Cardiac muscle cell (in vitro differentiated cells and primary cell): ENCODE measurements at places on chromosomes 2 and 18. TPM values are rescaled to one million over a fixed set of nuclear protein-coding genes. Genes with fewer than 3 reads are reported as not detected.
A peak's percentile ranks its signal among the peaks of the same experiment; 100 is the strongest.

GRCh38 chr2:890791-891190 is 59.9 kb upstream of the SNTG2 start:
- H3K4me1 ChIP-seq = no peaks in the 10 kb centered on the region
- no peaks in the 10 kb centered on the region for H3K36me3 ChIP-seq
- H3K27me3 ChIP-seq = peaks cover 40% of the 10 kb centered on the region
- DNase-seq = no peak
- H3K27ac ChIP-seq = no peak overlapping the region
- no peak overlapping the region for H3K4me3 ChIP-seq

GRCh38 chr18:57146956-57147636 is at the start of gene BOD1L2:
Gene BOD1L2, plus strand, starts transcription at chr18:57147087. Its CDS starts 226 bp downstream, at chr18:57147313.
- H3K4me1 ChIP-seq = peaks cover 7% of the 10 kb centered on the region
- no peaks in the 10 kb centered on the region for H3K36me3 ChIP-seq
- H3K27me3 ChIP-seq = no peaks in the 10 kb centered on the region
- H3K4me3 ChIP-seq = no peak within 1 kb of the TSS

GRCh38 chr2:54899576-54900200 is 150.6 kb downstream of the RTN4 start:
- no peaks in the 10 kb centered on the region for H3K4me1 ChIP-seq
- H3K27ac ChIP-seq = no peak overlapping the region
- no peak overlapping the region for H3K4me3 ChIP-seq
- DNase-seq = peak; percentile 59
- H3K36me3 ChIP-seq = no peaks in the 10 kb centered on the region

DNA sequence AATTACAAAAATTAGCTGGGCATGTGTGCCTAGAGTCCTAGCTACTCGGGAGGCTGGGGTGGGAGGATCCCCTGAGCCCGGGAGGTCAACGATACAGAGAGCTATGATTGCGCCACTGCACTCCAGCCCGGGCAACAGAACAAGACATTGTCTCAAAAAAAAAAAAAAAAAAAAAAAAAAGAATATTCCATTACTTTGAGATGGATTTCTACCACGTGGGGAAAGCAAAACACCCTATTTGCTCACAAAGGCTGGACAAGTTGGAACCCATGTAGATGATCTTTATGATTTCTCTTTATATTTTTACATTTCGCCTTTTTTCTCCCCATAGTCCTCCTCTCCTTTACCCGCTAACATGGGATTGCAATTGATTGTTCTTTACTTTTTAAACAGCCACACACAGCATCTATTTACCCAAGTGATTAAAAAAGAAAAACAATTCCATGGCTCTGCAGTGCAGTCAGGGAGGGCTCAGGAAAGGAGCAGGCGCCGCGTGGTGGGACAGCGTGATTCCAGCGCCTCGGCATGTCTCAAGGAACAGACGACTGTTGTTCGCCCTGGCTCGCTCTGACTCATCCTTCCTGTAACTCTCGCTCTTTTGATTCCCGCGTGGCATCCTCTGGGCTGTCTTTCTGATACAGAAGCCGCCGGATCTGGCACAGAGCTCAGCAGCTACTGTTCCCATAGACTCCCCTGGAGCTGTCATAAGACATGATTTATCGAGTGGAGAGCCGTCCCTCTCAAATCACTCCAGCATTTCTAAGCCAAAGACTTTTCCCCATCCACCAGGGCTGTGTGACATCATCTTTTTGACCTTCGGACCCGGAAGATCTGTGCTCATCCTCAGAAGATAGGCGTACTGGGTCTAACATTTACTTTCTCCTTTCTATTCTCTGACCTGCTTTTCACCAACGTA is 230.4 kb upstream of the AGAP1 start:
- H3K27ac ChIP-seq = no peak overlapping the region
- no peak overlapping the region for H3K4me3 ChIP-seq
- DNase-seq = no peak
- H3K36me3 ChIP-seq = no peaks in the 10 kb centered on the region

DNA sequence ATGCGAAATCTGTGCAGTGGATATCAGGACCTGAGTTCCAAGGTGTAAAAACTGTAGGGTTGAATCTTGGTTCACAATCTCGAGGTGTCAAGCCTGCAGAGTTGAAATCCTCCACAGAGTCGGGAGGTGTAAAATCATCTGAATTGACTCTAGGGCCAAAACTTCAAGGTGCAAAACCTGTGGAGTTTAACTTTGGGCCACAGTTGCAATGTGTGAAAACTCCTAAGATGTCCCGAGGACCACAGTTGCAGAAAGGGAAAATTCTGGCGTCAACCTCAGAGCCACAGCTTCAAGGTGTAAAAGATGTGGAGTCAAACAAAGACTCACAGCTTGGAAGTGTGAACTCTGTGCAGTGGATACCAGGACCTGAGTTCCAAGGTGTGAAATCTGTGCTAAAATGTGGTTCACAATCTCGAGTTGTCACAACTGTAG is 9.8 kb upstream of the ZNF512 start:
- no peaks in the 10 kb centered on the region for H3K27me3 ChIP-seq
- H3K27ac ChIP-seq = no peak overlapping the region
- no peak for DNase-seq
- H3K4me3 ChIP-seq = no peak overlapping the region

- peak; percentile 68 for DNase-seq
- peak overlapping the region; percentile 13 for H3K27ac ChIP-seq
- H3K4me3 ChIP-seq = no peak overlapping the region
- H3K36me3 ChIP-seq = peaks cover 35% of the 10 kb centered on the region
These were observed 22.4 kb downstream of the GAREM2 start for GRCh38 chr2:26195040-26195984.

GRCh38 chr2:84833481-84834150 is 47.3 kb downstream of the TRABD2A start:
- no peaks in the 10 kb centered on the region for H3K36me3 ChIP-seq
- DNase-seq = no peak
- H3K27ac ChIP-seq = no peak overlapping the region
- H3K4me3 ChIP-seq = no peak overlapping the region

- no peak for DNase-seq
- no peak overlapping the region for H3K4me3 ChIP-seq
- no peaks in the 10 kb centered on the region for H3K36me3 ChIP-seq
- H3K27ac ChIP-seq = no peak overlapping the region
- no peaks in the 10 kb centered on the region for H3K4me1 ChIP-seq
- no peaks in the 10 kb centered on the region for H3K27me3 ChIP-seq
These were observed 602.9 kb downstream of the NYAP2 start for GRCh38 chr2:226002438-226002837.

GRCh38 chr2:98705333-98705617 is 25.7 kb downstream of the MGAT4A start:
- peaks cover 22% of the 10 kb centered on the region for H3K4me1 ChIP-seq
- H3K27me3 ChIP-seq = no peaks in the 10 kb centered on the region
- H3K4me3 ChIP-seq = no peak overlapping the region
- H3K27ac ChIP-seq = no peak overlapping the region

GRCh38 chr18:13473751-13474150 is 252.6 kb downstream of the FAM210A start:
- no peak overlapping the region for H3K27ac ChIP-seq
- H3K4me1 ChIP-seq = no peaks in the 10 kb centered on the region
- no peaks in the 10 kb centered on the region for H3K36me3 ChIP-seq
- H3K27me3 ChIP-seq = no peaks in the 10 kb centered on the region

DNA sequence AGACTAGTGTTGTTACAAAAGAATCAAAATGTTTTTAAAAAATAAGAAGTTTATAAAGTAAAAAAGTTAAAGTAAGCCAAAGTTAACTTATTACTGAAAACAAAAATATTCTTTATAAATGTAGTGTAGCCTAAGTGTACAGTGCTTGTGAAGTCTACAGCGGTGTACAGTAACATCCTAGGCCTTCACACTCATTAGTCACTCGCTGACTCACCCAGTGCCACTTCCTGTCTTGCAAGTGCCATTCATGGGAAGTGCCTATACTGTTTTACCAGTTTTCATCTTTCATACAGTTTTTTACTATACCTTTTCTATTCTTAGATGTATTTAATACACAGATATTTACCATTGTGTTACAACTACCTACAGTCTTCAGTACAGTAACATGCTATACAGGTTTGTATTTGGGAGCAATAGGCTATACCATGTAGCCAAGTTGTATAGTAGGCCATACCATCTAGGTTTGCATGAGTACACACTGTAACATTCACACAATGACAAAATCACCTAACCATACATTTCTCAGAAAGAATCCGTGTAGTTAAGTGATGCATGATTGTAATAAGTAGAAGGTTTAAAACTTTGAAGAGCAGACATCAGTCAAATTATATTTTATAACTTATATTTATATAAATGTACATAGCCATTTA is 13.4 kb downstream of the SERPINB7 start:
- H3K4me3 ChIP-seq = no peak overlapping the region
- DNase-seq = no peak
- no peaks in the 10 kb centered on the region for H3K36me3 ChIP-seq
- H3K4me1 ChIP-seq = no peaks in the 10 kb centered on the region
- H3K27ac ChIP-seq = no peak overlapping the region
- H3K27me3 ChIP-seq = no peaks in the 10 kb centered on the region

DNA sequence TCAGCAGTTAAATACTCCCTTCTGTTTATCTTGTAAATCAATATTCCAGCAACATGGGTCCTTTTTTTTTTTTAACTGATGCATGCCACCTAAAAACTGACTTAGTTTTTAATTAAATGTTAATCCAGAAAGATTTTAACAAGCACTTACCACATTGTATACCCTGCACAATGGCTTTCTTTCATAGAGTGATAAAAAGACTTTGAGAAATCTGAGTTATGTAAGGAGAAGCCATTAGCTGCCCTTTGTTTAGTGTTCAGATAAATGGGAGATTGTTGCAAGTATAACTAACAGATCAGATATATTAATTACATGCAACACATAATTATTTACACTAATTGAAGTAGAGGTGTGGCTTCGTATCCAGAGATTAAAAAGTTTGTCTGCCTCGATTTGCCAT is 22.7 kb upstream of the NFATC1 start:
- no peaks in the 10 kb centered on the region for H3K27me3 ChIP-seq
- H3K36me3 ChIP-seq = peaks cover 3% of the 10 kb centered on the region
- no peak overlapping the region for H3K4me3 ChIP-seq
- H3K4me1 ChIP-seq = no peaks in the 10 kb centered on the region
- DNase-seq = no peak
- H3K27ac ChIP-seq = no peak overlapping the region

DNA sequence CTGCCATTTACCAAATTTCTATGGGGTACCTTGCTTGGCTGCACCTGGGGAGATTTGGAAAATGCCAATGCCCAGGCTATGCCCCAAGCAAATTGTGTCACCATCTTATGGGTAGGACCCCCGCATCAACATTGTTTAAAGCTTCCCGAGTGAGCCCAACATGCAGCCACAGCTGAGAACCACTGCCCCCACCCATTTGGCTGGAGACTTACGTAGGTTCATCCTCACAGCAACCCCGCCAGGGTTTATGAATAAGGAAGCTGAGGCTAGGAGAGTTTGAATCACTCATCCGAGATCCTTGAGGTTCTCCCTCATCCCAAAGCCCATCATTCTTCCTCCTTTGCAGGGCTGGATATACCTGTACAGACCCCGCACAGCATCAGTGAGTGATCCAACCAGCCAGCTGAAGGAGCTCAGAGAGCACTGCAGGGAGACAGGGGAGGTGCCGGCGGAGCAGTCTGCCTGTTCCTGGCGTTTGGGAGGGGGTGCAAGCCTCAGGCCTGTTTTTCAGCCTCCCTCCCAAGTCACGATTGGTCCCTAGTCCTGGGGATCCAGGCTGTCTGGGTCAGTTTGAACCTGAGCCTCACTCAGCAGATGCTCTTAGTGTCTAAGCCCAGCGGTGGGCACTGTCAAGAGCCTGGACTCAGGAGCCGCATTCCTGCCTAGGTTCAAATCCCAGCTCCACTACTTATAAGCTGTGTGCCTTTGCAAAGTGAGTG is 164.9 kb downstream of the SMAD7 start:
- no peak for DNase-seq
- no peak overlapping the region for H3K27ac ChIP-seq
- H3K4me1 ChIP-seq = peaks cover 53% of the 10 kb centered on the region
- no peak overlapping the region for H3K4me3 ChIP-seq

- H3K27me3 ChIP-seq = peaks cover 93% of the 10 kb centered on the region
- H3K4me1 ChIP-seq = no peaks in the 10 kb centered on the region
- no peaks in the 10 kb centered on the region for H3K36me3 ChIP-seq
- DNase-seq = no peak
- H3K27ac ChIP-seq = no peak within 1 kb of the TSS
These were observed at the start of gene CD8A for GRCh38 chr2:86790676-86791572. Gene CD8A, minus strand, starts transcription at chr2:86790913. Its CDS starts 88 bp downstream, at chr2:86790825.

DNA sequence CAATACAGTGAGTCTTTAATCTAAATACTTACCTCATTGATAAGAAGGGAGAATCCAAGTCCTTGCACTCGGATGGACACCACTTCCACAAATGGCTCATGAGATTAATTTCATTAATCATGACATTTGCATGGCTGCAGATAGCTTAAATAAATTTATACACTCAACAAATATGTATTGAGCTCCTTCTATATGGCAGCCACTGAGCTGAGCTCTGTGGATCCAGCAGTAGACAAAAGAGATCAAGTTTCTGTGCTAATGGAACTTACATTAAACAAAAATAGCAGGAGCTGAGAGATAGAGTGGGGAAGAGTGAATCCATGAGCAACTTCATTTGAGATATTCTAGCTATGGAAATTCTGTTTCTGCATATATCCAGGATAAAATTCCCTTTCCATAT is 44.4 kb downstream of the RAB27B start:
- no peaks in the 10 kb centered on the region for H3K36me3 ChIP-seq
- no peak overlapping the region for H3K4me3 ChIP-seq
- no peak for DNase-seq
- H3K27ac ChIP-seq = no peak overlapping the region

- no peak for DNase-seq
- H3K4me3 ChIP-seq = no peak overlapping the region
- no peaks in the 10 kb centered on the region for H3K36me3 ChIP-seq
- H3K4me1 ChIP-seq = no peaks in the 10 kb centered on the region
These were observed 16.6 kb downstream of the SLC9A4 start for GRCh38 chr2:102489646-102490045.

DNA sequence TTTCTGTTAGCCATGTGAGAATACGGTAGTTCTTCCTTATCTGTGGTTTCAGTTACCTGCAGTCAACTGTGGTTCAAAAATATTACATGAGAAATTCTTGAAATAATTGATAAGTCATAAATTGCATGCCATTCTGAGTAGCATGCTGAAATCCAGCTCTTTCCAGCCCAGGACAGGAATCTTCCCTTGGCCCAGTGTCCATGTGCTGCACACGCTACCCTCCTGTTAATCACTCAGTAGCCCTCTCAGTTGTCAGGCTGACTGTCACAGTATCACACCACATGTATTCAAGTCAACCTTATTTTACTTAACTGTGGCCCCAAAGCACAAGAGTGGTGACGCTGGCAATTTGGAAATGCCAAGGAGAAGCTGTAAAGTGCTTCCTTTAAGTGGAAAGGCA is 141.1 kb downstream of the TANC1 start:
- no peak overlapping the region for H3K4me3 ChIP-seq
- DNase-seq = no peak
- H3K27ac ChIP-seq = no peak overlapping the region
- peaks cover 30% of the 10 kb centered on the region for H3K4me1 ChIP-seq
- no peaks in the 10 kb centered on the region for H3K36me3 ChIP-seq

- H3K4me1 ChIP-seq = peaks cover 7% of the 10 kb centered on the region
- H3K36me3 ChIP-seq = no peaks in the 10 kb centered on the region
- no peaks in the 10 kb centered on the region for H3K27me3 ChIP-seq
- peak; percentile 24 for DNase-seq
These were observed 100.3 kb downstream of the DPP10 start for GRCh38 chr2:114542695-114543094.

Gene GKN2
- total RNA-seq = not detected in 2 replicates

Gene UCN
- total RNA-seq = 6.6 and 14.8 TPM in 2 replicates

Gene GKN1
- total RNA-seq = not detected in 2 replicates

Gene MROH2A
- 0.12 TPM in 1 of 2 replicates, not detected in the other for total RNA-seq

Gene STK36
- total RNA-seq = 35.7 and 56.2 TPM in 2 replicates

Gene MOB4
- 26.4 and 33.0 TPM in 2 replicates for total RNA-seq

Gene PAX3
- total RNA-seq = 7.7 and 19.3 TPM in 2 replicates
